Hematopoietic multipotent progenitor cell treated with erythropoietin and hydrocortisone succinate and interleukin-3 and kit ligand, for 6 days (in vitro differentiated cells): ENCODE measurements at places on chromosomes 7 and 10.

DNA sequence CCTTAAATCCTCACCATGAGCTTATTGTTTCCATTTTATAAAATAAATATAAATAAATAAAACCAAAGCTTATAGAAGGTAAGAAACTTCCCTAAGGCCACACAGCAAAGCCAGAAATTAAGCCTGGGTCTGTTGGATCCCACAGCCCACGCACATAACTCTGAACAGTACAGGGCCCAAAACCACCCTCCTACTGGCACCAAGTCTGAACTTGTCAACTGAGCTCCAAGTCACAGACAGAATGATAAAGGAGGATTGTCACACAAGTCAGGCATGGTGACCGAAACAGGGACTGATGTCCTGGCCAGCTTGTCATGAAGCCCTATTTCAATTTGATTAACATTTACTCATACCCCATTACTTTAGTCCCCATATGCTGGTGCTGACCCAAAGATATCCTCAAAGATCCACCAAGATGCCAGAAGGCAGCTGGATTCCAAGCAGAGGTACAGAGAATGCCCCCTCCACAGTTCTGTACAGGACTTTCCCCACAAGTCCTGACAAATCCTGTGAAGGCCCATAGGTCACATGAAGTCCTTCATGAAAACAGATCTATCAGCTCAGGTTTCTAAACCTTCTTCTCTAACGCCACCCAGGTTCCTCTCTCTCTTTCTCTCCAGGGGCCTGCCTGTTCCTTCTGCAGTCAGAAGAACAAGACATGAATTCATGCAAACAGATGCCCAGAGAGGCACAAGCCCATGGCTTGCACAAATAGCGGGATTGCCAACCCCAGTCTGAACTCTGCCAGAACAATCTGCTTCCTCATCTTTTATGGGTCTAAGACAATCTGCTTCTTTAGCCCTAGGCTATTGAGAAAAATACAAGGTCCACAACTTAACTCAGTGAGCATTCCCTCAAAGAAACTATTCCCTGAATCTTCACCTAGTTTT lies 60.9 kb downstream of the GLI3 start:
- no peak for DNase-seq

DNA sequence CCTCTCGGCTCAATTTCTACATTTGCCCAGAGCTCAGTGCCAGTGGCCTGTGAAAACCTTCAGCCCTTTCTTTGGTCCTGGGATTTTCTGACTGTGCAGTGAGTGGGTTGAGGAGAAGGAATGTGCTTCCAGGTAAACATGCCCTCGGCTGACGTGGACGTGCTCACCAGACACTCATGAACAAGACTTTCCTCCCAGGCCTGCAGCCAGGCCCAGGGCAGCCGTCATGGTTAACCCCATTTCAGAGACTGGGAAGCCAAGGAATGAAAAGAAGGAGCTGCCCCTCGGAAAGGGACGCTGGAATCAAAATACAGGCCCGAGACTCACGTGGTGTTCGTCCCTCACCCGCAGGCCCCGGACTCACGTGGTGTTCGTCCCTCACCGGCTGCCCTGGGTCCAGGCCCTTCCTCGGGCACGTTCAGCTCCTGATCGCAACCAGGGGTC lies 8.8 kb upstream of the CALML5 start:
- no peak for DNase-seq

DNA sequence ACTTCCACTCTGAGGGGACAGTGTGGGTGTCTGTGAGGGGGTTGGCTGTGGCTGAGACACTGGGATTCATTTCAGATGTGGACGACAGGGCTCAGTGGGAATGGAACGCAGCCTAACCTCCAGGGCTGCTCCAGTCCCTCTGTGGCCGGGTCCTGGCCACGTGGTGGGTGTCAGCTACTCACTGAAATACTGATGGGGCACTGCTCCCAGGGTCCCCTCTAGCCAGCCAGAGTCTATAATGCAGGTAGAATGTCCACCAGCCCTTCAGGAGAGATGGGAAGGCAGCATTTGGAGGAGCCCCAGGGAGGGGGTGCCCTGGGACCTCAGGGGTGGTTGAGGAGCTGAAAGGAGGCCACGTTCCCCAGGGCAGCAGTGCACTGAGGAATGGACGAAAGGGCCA lies 87.2 kb upstream of the LANCL2 start:
- DNase-seq = no peak

DNA sequence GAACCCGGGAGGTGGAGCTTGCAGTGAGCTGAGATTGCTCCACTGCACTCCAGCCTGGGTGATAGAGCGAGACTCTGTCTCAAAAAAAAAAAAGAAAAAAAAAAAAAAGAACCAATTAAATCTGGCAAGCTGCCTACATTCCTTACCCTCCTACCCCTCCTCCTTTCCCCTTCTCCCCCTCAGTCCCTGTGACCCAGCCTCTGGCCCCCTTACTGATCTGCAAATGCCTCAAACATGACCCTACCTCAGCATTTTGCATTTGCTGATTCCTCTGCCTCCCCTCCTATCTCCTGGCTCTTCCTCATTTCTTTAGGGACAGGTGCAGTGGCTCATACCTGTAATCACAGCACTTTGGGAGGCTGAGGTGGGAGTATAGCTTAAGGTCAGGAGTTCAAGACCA lies 19.3 kb downstream of the CDHR3 start:
- DNase-seq = no peak

DNA sequence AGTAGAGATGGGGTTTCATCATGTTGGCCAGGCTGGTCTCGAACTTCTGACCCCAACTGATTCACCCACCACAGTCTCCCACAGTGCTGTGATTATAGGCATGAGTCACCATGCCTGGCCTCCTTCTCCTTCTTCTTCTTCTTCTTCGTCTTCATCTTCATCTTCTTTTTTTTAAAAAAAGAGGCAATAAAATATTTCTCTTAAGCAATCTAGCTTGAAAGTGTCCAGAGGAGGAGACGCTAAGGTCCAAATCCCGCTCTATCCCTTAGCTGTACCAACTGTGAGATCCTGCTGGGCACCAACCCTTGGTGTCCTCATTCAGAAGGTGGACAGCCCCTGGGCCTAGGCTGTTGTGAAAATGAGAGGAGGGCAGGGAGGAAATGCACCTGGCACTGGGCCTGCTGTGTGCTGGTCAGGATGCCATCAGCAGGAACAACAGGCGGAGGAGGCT lies 13.9 kb upstream of the PSAP start:
- DNase-seq = no peak

DNA sequence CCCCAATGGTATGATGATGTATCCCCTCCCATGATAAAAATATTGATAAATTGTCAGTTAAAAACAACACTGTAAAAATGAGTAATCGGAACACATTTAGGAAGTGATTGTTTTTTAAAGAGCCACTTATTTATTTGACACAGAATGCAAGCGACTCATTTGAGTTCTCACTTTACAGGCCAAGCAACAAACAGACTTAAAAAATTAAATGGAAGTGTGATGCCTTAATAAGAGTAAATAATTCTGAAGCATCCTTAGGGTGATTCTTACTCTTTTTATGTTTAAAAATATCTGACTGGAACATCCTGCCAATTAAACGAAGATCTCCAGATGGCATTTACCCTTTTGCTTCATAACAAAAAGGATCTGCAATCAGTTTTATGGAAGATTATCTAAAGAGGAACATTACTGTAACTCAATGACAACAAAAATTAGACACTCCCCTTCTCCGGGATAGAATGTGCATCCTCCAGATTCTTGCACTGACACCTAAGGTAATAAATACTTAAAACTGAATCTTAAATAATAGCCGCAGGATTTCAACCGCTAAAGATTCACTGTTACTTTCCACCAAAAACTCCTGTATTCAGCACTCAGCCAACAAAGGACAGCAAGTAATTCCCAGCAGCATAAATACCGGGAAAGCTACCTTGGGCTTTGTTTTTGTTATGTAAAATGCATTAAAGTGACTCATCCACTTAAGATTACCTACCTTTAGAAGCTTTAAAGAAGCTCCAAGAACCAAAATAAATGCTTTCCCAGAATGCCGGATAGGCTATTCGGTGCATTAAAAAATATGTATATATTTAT lies 1.7 kb downstream of the CACNA2D1 start:
- DNase-seq = no peak

GRCh38 chr10:20369863-20370736 lies 527.0 kb downstream of the NEBL start:
- no peak for DNase-seq

GRCh38 chr7:141456298-141456697 lies 94.9 kb upstream of the AGK start:
- DNase-seq = no peak

GRCh38 chr7:127948312-127948711 lies 82.9 kb downstream of the LRRC4 start:
- DNase-seq = no peak

- DNase-seq = no peak
Observed at GRCh38 chr10:128471151-128471550, 344.9 kb upstream of the MKI67 start.

DNA sequence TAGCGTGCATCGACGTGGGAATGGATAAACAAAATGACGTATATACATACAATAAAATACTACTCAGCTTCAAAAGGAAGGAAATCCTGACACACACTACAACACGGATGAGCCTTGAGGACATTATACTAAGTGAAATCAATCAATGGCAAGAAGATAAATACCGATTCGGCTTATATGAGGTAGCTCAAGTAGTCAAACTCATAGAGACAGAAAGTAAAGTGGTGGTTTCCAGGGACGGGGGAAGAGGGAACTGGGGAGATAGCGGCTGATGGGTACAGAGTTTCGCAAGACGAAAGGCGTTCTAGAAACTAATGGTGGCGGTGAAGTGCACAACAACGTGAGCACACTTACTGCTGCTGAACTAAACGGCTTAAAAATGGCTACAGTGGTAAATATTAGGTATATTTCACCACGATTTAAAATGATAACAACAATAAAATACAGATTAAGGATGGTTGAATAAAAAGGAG lies 516.7 kb downstream of the PARD3 start:
- no peak for DNase-seq
